Nucleus accumbens (tissue), 56 donors: ENCODE measurements at places on chromosomes 12 and 14.
A peak's percentile ranks its signal among the peaks of the same experiment; 100 is the strongest.

DNA sequence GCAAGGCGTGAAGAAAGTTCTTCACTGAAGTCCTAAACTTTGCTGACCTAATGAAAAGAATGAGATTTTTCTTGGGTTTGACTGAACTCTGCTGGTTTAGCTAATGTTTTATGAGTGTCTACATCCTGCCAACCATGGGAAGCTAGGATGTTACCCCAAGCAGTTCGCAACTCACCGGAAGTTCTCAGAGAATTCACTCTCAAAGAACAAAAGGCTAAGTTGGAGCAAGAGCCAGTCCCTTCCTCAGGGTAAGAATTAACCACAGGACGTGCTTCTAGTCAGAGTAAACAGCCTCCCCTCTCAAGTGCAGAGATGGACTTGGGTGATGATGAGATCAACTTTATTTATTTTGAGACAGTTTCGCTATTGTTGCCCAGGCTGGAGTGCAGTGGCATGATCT is 37.3 kb downstream of the TCHP start:
- no peak for DNase-seq

DNA sequence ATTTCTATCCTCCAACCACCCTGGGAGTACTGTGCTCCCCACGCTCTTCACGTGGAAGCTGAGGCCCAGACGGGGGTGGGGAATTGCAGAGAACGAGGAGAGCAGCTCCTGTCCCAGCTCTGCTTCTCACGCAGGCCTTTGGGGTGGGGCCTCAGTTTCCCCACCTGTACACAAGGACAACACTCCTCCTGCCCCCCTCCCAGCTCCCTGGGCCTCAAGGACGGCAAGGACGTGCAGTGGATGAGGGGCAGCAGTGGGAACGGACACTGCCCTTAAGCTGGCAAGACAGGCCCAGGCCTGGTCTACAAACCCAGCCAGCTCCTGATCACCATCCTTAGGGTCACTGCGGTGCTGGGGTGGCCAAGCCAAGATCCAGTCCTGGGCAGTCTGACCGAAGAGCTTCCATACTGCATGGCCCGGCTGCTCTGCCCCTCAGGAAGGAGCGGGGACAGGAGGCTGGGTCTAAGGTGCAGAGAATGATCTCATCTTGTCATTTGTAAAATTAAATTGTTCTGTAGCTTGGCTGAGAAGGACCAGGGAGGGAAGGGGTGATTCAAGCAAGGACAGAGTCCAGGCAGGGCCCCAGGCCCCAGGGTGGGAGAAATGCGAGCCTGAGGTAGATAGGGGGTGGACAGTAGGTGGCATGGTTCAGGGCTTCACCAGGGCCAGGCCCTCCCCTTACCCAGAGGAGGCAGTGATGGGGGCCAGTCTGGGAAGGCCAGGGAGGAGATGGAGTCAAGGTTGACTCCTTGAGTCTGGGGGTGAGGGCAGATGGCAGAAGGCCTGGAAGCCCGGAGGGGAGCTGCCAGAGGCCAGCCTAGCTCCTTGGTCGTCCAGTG is 1.3 kb upstream of the CLBA1 start:
- DNase-seq: no peak

GRCh38 chr14:36771028-36771640 is 109.5 kb downstream of the PAX9 start:
- DNase-seq: no peak

DNA sequence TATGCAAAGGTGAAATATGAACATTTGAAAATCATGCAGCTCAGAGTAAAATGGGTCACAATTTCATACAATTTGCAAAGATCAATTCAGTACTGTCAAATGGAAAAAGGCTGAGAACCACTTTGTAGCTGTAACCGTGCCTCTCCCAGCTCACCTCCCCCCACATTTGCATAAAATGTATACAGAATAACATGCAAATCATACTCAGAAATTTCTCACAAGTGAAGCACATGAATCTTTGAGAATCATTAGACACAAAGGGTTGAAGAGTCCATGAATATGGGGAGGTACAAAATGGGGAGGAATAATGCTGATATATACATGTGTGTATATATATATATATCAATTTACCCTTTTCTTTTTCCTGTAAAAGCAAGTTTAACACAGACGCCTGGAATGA is 162.1 kb downstream of the APAF1 start:
- no peak for DNase-seq

DNA sequence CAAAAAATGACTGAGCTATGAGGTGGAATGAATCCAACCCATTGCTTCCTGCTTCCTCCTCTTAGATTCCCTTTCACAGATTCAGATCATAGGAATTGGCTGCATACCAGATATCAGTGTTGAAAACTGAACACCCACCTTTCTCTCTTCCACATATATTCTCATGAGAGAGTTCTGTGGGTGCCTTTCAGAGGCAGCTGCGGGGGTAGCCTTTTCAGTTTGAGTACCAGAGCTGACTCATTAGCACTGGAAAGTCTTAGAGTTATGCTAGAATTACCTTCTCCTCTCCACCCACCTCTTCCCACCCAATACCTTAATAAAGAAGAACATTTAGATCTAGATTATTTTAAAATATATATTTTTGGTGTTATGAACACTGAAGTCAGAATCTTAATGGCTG is 495.4 kb upstream of the SEL1L start:
- DNase-seq: peak; percentile 12

DNA sequence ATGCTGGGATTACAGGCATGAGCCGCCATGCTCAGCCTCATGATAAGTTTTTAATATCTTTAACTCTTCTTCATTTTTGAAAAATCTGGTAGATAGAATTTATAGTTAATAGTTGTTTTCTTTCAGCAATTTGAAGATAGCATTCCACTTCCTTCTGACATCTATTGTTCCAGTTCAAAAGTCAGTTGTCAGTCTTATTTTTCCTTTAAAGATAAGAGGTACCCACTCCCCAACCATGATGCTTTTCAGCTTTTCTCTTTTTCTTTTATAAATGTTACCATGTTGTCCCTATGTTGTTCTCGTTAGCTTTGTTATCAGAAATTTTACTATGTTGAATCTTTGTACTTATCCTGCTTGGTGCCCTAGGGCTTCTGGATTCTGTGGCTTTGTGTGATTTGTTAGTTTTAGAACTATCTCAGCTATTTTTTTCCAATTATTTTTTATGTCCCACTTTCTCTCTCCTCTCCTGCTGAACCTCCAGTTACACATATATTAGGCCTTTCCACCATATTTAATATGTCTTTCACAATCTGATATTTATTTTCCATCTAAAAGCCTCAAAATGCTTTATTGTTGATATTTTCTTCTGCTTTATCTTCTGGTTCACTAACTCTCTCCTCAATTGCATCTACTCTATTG is 181.6 kb upstream of the FOXN3 start:
- no peak for DNase-seq

GRCh38 chr12:14213542-14213941 is 151.9 kb upstream of the ATF7IP start:
- no peak for DNase-seq

GRCh38 chr12:26524862-26525465 is 308.0 kb downstream of the ITPR2 start:
- DNase-seq: no peak

DNA sequence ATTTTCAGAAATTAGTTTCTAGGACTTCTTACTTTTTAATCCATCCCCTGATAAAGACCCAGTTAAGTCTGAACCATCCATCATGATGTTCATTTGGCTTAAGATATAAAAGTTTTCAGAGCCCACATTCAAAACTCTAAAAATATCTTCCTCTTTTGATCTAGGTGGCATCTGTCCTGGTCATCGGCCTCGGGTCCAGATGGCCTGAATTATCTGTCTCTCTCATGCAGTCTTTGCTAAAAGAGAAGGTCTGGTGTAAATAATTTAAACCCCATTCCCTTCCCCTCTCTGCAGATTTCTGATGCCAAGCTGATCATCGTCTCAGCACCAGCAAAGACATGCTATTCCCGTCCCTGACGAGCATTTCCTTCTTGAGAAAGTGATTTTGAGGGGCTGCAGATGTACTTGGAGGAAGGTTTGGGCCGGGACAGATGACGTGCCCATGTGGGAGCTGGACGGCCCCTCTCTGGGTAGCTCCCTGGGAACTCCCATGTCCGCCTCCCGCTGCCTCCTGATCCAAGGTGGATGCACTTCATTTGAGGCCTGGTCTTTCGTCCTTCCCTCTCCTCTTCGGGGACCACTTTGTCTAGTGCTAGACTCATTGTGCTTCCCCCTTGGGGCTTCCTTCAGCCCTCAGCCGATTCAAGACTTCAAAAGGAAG is 173.0 kb upstream of the PRMT8 start:
- no peak for DNase-seq

- no peak for DNase-seq
These were observed 13.7 kb downstream of the PIGH start for GRCh38 chr14:67586369-67586768.

DNA sequence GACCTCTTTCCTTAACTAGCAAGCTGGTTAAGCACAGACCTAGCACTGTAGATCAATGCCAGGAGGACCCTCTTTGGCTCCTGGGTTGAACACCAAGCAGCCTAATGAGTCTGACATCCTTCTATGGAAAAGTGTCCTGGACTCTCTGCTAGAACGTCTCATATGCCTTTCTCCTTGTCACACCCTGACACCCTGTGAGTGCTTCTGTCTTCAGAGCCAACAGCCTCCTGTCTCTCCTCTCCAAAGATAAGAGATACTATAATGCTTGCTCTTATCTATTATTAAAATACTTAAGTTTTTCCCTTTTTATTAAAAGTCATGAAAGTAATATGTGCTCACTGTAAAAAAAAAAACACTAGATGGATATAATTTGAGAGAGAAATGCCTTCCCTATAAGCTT is 222.7 kb downstream of the FOXN3 start:
- no peak for DNase-seq

- peak; percentile 34 for DNase-seq
These were observed 77.1 kb upstream of the ACTN1 start for GRCh38 chr14:69055999-69056788.

GRCh38 chr12:131612092-131612755 is 98.7 kb upstream of the SFSWAP start:
- DNase-seq: no peak

DNA sequence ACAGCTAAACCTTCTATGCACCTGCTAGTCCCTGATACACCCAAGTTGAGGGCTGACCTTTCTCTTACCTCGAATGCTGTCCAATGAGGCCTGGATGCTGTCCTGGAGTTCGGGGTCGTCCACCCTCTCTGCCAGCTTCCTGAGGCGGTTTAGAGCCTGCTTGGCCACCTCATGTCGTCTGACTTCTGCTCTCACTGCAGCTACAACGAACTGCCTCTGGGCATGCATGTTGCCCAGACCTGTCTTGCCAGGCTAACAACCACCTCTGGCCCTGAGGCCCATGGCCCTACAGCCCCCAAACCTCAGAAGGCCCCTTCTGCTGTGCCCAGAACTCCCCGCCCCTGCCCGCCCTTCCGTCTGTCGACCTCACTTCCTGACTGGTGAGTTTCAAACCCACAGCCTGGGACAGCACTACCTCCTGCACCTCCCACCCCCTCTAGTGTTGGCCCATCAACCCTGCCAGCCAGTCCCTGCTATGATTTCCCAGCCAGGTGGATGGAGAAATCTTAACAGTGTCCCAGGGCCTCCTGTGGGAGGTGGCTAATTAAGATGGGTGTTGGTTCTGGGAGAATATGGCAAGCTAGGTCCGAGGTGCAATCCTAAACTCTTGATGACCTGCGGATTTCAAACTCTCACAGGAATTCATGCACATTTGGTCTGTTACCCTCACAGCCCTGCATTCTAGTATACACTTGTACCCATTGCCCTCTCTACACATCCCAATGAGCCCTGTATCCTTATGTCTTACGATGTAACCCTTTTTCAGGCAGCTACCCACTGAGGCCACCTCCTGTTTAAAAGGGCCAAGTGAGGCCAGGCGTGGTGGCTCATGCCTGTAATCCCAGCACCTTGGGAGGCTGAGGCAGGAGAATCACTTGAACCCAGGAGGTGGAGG is 2.7 kb upstream of the TSPAN31 start:
- DNase-seq: no peak

GRCh38 chr12:15477761-15478160 is 155.5 kb downstream of the PTPRO start:
- DNase-seq: no peak

- no peak for DNase-seq
These were observed 251.6 kb downstream of the TRHDE start for GRCh38 chr12:72523754-72524153.

GRCh38 chr12:129312048-129312447 is 458.8 kb downstream of the GLT1D1 start:
- DNase-seq: no peak

GRCh38 chr12:5723071-5723470 is 222.0 kb downstream of the ANO2 start:
- DNase-seq: no peak

GRCh38 chr12:120079411-120080400 is 36.8 kb downstream of the RAB35 start:
- no peak for DNase-seq

DNA sequence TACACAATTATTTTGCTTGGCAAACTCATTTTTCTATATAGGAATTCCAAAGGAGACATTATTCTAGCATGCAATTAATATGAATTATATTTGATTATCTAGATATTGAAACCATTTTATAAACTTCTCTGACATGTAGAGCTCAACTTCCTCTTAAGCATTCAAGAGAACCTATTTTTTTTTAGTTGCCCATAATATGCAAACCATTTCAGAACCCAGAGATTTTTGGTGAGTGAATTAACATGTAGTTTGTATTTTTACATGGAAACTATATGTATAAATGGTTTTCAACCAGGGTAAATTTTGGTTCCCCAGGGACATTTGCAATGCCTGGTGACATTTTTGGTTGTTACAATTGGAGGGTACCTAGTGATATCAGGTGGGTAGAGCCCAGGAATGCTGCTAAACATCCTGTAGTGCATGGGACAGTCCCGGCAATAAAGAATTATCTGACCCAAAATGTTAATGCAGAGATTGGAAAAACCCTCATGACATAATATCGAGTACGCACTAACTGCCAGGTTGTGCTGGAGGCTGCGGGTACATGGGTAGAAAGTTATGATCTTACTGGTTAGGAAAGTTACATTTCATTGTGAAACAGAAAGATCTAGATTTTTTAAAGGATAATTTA is 338.9 kb upstream of the GARIN2 start:
- no peak for DNase-seq

- DNase-seq: no peak
These were observed 248.1 kb upstream of the SOX5 start for GRCh38 chr12:24197532-24197931.

GRCh38 chr12:110073049-110073831 is 24.9 kb upstream of the C12orf76 start:
- peak; percentile 83 for DNase-seq

GRCh38 chr14:103521951-103522563 is 573 bp downstream of the CKB start:
- no peak for DNase-seq

GRCh38 chr12:64903479-64904152 is 79.2 kb downstream of the TBC1D30 start:
- no peak for DNase-seq

- no peak for DNase-seq
These were observed 263.5 kb downstream of the DPF3 start for GRCh38 chr14:72630374-72630773.

DNA sequence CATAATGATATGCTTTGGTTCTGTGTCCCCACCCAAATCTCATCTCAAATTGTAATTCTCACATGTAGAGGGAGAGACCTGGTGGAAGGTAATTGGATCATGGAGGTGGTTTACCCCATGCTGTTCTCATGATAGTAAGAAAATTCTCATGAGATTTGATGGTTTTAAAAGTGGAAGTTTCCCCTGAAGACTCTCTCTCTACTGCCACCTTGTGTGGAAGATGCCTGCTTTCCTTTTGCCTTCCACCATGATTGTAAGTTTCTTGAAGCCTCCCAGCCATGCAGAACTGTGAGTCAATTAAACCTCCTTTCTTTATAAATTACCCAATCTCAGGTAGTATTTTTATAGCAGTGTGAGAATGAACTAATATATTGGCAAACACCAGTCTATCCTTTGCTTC is 260.4 kb upstream of the PPFIA2 start:
- no peak for DNase-seq

GRCh38 chr12:6639151-6639801 is 3.5 kb upstream of the LPAR5 start:
- no peak for DNase-seq
